ENCODE measurements at places on chromosomes 7 and 10.
A peak's percentile ranks its signal among the peaks of the same experiment; 100 is the strongest.

GRCh38 chr7:16904076-16904475 is 22.3 kb upstream of the AGR3 start:
- no peak for DNase-seq

DNA sequence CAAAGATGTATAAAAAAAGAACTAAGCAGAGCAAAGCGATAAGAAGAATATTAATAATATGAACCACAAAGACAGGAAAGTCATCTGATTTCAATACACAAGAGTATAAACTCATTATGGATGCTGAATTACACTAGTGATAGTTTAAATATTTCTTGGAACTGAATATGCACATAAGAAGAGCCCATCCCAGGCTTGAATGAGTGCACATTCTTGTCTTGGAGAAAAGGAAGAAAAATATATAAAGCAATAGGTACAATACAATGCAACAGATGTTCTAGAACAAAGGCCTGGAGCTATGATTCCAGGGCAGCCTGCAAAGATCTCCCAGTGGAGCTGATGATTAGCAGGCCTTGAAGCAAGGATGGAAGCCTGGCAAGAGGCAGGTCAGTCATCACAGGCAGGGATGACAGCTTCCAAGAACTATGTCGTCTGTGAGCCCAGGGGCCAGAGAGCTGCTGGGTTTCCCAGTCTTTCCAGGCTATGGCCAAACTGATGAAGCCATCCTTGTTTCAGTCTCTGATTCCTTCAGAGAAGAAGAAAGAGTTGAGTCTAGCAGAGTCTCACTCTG is 277.6 kb downstream of the KCNMA1 start:
- no peak for DNase-seq

GRCh38 chr7:112759905-112760304 is 30.3 kb downstream of the TMEM168 start:
- no peak for DNase-seq

DNA sequence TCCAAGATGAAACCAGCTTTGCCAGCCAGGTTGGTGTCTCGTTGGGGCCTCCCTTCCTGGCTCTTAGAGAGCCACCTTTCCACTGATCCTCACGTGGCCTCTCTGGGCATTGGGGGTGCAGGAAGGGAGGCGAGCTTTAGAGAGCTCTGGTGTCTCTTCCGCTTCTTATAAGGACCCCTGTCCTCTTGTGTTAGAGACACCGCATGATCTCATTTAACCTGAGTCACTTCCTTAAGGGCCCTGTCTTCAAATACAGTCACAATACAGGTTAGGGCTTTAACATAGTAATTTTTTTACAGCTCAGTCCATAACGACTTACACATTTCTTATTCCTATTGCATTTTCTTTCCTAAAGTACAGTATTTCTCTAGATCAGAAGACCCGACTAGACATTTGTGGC is 535.8 kb downstream of the SDK1 start:
- DNase-seq: no peak

- DNase-seq: no peak
Observed at GRCh38 chr10:52965509-52965908, 192.9 kb upstream of the MBL2 start.

DNA sequence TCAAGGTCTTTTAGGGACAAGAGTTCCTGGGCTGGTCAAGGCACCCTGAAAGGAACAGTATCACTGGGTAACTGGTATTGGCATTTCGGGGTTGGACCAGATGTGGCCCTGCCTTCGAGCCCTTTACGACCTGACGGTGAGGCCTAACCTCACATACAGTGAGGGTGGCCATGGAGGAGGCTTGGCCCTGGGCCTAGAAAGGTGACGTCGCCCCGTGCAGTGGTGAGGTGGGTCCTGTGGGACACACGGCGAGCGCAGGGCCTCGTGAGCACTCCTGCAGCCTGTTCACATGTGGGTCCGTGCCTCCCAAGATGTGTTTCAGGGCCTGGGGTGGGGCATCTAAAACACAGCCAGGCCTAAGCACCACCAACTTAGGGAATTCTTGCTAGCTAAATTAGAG is 36.1 kb downstream of the CRHR2 start:
- DNase-seq: no peak

GRCh38 chr7:85336086-85336485 is 149.2 kb upstream of the SEMA3D start:
- no peak for DNase-seq

DNA sequence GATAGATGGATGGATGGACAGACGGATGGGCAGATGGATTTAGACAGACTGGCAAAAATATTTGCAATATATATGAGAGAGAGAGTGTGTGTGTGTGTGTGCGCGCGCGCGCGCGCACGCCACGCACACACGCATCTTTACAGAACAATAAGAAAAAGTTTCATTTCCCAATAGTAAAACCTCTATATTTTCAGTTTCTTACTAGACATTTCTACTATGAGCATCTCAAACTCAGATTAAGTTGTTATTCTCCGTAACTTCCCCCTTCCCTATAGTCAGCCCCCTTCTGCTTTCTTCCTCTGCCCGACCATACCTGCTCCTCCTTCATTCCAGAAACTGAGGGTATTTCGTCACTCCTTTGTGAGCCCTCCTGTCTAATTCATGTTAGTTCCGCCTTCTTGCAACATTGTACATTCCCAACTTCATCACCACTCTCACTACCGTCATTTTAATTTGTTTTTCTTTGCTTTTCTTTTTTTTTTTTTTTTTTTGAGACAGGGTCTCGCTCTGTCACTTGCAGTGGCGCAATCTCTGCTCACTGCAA is 154.4 kb upstream of the SH2B2 start:
- DNase-seq: no peak

- no peak for DNase-seq
Observed at GRCh38 chr7:81525841-81526240, 244.0 kb downstream of the HGF start.

- DNase-seq: no peak
Observed at GRCh38 chr7:44187636-44188416, 1.4 kb downstream of the GCK start.

GRCh38 chr10:96596422-96597407 is 9.9 kb upstream of the TM9SF3 start:
- DNase-seq: no peak

GRCh38 chr7:46534664-46535588 is 613.9 kb upstream of the IGFBP3 start:
- DNase-seq: no peak

- no peak for DNase-seq
Observed at GRCh38 chr7:80843018-80843677, 75.7 kb downstream of the SEMA3C start.

DNA sequence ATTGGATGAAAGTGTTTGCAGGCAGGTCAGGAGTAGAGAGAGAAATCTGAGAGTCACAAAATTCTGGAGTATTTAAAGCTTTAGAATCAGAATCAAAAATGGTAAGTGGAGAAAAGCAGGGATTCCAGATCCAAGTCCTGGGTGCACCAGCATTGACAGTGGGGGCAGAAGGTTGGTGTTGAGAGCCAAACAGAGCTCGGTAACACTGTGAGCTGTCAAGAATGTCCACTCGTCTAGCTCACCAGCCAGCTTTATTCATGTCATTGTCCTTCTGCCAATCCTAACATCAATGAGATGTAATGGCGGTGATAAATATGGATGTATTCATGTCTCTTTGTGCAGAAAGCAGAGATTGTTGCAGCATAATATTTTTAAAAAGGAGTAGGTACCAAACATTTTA is 128.8 kb downstream of the KLF6 start:
- no peak for DNase-seq

DNA sequence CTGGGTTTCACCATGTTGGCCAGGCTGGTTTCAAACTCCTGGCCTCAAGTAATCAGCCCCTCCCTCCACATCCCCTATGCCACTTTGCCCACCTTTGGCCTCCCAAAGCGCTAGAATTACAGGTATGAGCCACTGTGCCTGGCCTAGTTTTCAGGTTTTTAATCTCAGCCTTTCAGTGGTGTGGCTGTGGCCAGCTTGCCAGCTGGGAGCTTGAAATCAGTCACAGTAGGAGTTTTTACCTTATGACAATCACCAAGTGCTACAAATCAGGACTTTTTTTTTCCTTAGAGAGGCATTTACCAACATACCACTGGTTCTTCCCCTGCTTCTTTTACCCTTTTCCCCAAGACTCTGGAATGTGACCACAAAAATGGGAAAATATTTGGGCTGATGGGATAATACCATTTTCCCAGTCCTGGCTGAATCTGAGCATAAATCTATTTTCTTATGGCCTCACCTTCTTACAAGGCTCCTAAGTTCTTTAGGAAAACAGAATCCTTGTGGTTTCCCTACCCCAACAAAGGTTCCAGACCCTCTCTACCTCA is 6.2 kb downstream of the STEAP4 start:
- DNase-seq: no peak

DNA sequence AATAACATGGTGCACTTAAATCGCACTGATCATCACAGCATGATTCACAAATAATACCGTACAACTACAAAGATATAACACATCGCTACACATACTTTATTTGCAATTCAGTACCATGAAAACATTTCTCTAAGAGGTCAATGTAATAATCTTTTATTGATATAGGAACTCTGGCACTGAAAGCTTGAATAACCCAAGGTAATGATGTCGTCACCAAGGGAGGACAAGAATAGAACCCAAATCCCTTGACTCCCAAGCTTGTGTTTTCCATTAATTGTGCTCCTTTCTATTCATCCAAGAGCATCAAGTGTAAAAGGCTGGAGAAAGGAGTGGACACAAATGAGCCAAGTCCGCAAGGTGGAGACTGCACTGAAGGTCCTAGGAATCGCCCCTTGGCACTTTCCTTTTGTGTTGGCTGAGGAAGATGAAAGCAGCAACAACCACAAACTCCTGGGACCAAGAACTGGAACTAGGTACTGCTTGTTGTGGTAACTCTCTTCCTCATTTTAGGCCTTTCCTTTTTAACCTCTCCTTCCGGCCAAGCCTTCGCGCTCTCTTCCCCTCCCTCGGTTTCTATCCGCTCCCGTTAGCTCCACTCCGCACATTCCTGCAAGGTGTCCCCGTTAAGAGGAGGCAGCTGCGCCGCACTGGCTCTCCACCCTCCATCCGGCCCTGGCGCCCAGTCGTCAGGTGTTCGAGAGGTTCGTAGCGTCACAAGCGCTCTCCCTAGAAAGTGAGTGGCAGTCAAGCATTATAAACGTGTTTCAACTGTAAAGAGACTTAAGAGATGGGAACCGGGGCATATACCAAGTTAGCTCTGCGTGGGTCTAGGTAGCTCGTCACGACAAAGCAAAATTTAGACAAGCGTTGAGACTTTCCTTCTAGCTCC is 1.0 kb upstream of the CBLL1 start:
- no peak for DNase-seq

DNA sequence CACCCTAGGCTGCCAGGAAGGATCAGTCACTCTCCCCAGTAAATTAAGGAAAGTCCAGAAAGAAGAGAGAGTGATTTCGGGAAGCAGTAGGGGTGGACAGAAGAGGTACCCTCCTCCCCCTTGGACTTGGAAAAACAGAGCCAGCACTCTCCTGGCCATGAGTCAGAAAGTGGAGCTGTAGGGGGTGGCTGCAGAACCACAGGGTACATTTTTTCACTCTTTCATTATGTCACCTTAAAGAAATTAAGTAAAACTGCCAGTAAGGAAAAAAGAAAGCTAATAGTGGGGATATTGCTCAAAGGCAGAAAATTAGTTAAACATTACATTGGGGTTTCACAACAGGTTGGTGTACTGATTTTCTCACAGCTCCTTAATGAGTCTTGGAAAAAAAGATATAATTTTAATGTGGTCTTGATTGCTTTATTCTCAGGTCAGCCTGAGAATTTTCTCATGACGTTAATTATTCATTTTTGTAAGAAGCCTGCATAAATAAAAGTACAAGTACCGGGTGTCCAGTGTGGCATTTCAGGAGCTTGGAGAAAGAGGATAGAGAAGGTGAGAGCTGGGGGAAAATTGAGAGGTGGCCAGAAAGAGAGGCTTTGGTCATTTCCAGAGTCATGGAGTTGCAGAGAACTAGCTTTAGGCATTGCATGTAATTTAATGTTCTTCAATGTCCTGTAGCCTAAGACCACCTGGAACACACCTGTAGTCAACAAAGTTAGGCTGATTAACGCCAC is 23.2 kb upstream of the AOAH start:
- no peak for DNase-seq

- DNase-seq: peak; percentile 6
Observed at GRCh38 chr7:27930910-27931476, 191.0 kb downstream of the TAX1BP1 start.

DNA sequence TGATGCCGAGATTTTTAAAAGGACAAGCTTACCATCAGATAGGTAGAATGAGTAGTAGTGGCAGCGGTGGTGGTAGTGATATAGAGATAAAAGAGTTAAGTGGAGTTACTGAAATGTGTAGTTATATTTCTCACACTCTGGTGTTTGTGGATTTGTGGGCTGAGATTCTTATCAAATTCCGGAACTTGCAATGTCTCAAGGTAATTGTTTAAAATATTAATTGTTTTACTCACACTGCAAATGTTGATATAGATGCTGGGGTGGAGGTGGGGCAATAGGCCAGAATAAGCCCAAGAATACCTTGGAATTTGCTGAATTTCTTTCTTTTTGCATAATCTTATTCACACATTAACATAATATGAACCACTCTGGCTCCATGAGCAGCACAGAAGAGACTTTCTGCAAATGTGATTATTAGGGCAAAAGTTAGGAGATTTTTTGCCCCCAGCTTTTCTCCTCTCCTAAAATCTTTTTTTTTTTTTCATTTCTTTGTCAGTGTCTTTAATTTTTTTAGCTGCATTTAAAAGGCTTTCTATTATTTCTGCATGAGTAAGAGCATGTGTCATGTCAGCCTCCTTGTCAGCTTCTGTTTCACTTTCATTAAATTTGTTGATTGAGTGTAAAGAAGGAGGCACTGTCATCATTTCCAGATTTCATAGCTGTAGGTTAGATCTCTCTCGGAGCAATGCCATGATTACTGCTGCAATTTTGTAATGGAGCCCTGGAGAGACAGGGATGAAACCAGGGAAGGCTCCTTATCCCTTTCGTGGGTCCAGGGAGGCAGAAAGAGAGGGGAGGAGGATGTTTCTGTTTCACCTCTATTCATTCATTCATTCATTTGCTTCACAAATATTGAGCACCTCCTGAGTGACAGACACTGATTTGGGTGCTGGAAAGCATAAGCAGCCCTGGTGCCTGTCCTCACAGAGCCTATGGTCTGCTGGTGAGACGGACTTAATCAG is 13.1 kb upstream of the SGMS1 start:
- DNase-seq: peak; percentile 87

DNA sequence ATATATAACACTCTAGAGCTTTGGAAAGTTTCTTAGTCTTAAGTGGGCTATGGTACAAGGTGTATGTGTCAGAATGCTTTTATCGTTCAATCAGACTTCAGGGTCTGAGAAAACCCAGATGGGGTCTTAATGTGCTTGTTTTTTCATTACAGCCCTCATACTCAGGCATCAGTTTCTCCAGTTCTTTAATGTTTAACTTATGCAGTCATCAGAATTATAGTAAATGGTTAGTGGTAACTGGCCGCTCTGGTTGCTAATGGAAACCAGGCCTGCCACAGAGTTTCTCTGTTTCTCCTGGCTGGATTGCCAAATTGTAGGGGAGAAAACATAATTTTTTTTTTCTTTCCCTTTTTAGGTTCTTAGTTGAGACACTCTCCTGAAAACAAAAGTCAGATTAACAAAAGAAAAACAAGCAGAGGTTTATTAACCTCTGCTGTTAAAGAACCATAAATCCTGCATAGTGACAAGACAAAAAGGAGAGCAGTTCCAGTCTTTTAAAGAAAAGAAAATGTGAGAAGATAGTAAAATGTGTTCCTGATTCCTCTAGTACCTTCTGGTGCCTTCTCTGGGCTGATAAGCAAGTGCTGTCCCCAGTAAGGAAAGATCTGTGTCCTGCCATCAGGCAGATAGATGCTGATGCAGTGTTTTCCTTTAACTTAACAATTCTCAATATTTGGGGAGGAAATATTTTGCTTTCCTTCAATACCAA is 21.5 kb upstream of the GHITM start:
- DNase-seq: no peak

GRCh38 chr7:101186844-101187428 is 6.8 kb upstream of the NAT16 start:
- DNase-seq: no peak

- no peak for DNase-seq
Observed at GRCh38 chr7:121901026-121901425, 28.1 kb downstream of the PTPRZ1 start.
